ENCODE measurements at places on chromosomes 5 and 9.
A peak's percentile ranks its signal among the peaks of the same experiment; 100 is the strongest.

DNA sequence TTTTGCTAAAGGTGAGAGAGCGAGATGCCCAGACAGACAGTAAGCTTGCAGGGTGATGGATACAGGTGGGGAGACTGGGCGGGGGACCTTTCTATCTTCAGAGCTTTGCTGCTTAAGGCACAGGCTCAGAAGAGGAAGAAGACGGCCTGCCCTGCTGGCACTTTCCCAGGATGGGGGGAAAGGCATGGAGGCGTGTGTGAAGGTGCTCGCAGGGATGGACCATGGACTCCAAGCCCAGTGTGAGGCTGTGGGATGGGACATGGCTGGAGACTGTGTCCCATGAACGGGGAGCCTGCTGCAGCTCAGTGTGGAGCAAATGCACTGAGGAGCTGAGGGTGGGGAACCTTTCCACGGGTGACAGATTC lies 243.2 kb upstream of the IRX4 start:
- DNase-seq, result no peak

GRCh38 chr5:115098041-115098702 lies 71.5 kb downstream of the TRIM36 start:
- peak; percentile 8 for DNase-seq

GRCh38 chr9:136740971-136741882 lies 1.5 kb downstream of the LCN10 start:
- DNase-seq, result no peak

DNA sequence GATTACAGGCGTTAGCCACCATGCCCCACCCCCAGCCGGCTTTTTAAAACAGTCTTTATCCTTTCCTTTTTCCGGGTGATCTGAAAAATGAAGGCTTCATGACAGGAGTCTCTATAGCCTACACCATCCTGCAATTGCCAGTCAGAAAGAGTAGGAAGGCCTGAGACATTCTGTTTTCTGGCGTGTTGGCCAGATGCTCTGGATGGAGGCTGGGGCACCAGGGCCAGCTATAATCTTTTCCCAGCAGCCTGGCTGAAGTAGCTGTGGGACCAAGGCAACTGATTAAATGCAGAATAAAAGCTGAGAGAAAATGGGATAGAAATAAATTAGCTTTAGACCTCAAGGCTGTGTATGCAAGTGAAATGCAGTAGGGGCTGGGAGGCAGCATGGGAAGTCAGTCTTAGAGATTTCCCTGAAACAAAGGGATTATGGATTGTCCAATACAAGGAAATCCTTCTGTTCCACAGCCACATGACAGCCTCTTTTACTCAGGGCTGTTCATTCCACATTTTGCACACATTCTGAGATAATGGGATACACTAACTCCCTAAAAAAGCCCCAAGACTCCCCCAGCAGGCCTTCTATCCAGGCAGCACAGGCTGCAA lies 116.0 kb upstream of the LRRTM2 start:
- no peak for DNase-seq

DNA sequence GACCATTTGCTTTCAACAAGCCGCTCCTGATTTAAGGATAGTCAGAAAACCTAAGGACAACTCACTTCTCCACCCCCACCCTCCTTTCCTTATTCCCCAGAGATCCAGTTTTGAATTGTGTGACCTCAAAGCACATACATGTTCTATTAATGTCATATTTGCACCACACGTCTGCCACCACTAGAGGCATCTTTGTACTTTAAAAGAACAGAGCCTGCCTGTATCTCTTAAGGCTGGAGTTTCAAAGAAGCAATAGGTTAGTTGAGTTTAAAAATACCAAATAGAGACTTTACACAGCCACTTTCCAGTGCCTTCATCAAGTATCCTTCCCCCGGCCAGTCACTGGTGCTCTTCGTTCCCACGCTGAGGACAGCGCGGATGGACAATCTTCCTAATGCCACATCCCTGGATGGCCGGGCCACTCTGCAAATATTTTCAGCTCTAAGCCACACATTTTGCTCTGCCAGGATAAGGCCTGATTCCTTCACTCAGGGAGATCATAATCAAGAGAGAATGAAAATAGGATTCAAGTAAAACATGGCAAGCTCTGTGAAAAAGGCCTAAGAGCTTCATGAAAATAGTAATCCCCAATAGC lies 146.3 kb downstream of the SNCAIP start:
- DNase-seq, result no peak

DNA sequence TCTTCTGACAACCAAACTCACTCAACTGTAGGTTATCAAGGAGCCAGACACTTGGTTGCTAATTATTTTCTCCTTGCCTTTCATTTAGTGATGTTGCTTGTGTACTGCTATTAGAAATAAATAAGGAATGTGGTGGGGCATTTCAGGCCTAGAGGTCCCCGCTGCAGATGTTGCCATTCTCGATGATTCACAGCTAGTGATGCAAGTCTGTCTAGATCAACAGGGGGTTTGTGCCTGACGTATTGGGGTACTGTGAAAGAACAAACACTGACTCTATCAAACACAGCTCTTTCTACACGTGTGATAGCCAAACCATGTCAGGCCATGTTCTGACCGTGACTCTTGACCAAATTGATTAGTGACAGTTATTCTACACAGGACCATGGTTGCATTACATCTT lies 144.7 kb downstream of the OSTF1 start:
- no peak for DNase-seq

DNA sequence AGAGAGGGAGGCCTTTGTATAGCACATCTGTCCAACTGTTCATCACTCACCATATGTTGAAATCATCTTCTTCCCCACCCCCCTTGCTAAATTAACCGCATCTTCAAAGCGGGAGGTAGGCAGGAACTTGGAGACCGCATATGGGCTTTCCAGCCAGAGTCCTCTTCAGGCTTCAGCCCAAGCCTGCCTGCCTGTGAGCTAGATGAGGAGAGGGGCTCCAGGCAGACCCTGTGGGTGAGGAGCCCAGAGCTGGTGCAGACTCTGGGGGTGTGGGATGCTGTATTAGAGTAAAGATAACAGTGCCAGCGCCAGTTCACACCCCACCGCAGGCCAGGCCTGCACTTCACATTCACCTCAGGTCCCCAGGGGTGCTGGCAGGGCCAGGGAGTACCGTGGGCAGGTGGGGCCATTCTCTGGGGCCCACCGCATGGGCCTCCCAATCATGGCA lies 16.2 kb downstream of the PRRC2B start:
- DNase-seq, result peak; percentile 51

DNA sequence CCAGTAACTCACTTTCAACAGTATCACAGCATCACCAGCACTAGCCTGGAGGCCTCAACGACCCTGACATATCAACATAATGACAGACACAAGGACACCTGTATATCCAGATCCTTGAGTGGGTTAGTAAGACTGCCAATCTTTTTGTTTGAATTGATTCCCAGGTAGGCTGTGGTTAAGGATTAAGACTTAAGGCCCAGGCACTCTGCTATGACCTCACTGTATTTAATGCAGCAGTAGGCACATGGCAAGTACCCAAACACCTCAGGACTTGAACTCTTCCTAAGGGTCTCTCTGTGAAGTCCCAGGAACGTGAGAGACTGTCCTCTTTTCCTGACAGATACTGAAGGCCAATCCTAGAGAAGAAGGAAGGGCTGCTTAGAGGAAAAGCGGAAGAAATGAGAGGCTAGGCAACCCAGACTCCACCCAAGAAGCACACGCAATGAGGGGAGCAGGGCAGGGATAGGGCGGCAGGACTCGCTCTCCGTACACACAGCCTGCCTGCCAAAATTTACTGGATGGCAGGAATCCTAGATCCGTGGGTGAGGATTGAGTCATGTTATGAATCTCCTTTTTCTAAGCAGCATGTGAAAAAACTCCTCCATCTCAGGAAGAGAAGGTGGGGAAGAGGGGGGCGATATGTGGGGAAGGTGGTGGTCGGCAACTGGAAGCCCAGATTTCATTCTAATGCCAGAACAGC lies 93.4 kb downstream of the SIL1 start:
- no peak for DNase-seq

All from CD4-positive, alpha-beta T cell treated with Interleukin-6 at 100 ng/mL for 8 hours (primary cell).